ENCODE measurements at places on chromosomes 3 and 15. TPM values are rescaled to one million over a fixed set of nuclear protein-coding genes. Genes with fewer than 3 reads are reported as not detected.
A peak's percentile ranks its signal among the peaks of the same experiment; 100 is the strongest.

- no peak for DNase-seq
Measured at GRCh38 chr3:31884251-31884650, 96.8 kb downstream of the OSBPL10 start.

The SLC28A2 gene
- total RNA-seq: not detected

The FEZF2 gene
- not detected for total RNA-seq

DNA sequence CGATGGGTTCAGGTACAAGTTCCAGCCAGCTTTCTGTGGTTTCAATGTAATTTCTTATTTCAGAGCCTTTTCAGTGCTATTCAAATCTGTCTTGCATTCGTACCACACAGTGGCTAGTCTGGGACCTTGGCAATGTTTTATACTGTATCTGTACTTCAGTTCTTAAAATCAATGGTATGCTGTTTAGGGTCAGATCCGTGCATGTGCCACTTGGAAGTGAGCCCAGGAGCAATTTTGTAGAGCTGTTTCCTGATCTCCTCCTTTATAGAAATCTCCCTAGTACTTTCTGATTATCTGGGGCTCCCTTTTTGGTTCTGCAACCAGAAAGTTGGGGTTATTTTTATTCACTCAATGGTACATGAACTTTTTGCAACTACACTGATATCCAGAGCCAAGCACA, 59.5 kb upstream of the NDUFB4 start:
- no peak for DNase-seq

DNA sequence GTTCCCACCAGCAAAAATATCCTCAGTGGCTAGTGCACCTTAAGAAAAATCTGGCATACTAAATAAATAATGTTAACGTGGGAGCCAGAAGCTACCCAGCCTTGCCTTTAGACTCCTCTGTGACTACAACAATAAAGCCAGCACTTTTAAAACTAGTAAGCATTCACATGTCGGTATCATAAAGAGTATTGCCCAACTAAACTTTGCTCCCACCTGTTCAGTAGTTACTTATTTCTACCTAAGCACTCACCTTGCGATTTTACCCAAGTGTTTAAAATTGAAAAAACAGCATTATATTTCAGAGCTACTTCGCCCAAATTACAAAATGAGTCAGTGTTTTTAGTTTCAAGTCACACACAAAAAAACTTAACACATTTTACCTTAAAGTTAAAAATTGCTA, 12.8 kb downstream of the ALDH1L1 start:
- DNase-seq: no peak

DNA sequence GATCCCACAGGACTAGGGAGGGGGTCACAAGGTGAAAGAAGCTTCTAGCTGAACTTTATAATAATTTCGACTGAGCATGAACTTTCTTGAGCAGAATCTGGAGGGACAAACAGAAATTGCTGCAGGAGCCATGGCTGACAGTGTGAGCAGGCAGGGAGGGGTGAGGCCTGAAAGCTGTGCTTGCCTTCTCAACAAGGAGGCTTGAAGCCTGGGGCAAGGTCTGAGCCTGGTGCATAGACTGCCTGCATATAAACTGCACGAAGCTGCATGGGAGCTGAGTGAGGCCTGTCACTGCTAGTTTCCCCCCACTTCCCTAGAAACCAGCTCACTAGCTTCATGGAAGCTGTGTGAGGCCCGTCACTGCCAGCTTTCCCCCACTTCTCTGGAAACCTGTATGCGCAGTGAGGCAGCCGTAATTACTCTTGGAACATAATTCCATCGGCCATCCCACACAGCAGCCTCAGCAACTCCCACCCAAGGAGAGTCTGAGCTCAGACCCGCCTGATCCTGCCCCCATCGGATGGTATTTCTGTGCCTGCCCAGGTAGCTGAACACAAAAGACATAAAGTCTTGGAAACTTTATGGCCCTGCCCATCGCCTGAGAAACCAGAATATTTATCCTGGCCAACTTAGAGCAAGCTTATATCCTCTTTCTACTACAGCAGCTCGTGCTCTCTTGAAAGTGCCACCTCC, 136.5 kb downstream of the PLCH1 start:
- no peak for DNase-seq

- DNase-seq: no peak
Measured at GRCh38 chr3:178586076-178586475, 49.8 kb downstream of the KCNMB2 start.

GRCh38 chr15:29917600-29918597, 95.6 kb upstream of the TJP1 start:
- DNase-seq: no peak

GRCh38 chr15:51088585-51088984, 6.1 kb downstream of the TNFAIP8L3 start:
- no peak for DNase-seq

DNA sequence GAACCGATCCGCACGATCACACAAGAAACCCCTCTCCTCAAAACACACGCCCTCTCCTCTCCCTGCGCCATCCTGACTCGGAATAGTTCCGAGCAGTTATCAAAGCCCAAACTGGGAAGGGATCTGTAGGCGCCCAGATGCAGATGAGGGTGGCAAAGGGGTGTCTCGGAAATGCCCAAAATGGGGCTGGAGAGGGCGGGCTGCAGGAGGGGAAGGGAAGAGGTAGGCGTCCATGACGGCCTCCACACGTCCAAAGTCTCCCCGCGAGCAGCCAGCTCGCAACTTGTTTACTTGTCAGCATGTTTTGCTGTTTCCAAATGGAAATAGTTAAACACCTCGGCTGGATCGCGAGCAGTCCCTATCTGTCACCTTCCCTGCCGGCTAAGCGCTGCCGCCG, 1.5 kb downstream of the NTRK3 start:
- no peak for DNase-seq

GRCh38 chr15:73704869-73705645, 20.9 kb downstream of the CD276 start:
- DNase-seq: no peak

GRCh38 chr3:31294430-31295149, 238.1 kb upstream of the STT3B start:
- no peak for DNase-seq

DNA sequence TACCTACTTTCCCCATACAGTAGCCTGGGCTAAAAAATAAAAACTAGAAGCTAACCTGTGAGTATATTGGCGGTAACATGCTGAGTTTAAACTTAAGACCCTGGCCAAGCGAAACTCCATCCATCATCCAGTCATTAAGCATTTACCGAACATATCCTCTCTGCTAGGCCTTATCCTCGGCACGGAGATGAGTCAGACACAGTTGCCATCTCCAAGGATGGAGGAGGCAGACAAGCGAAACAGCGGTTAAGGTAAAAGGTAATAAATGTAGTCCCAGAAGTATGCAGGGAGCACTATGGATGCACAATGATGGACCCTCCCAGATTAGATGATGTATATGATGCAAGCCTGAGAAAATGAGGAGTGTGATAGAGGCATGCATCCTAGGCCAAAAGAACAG, 143.6 kb downstream of the RYR3 start:
- DNase-seq: no peak

DNA sequence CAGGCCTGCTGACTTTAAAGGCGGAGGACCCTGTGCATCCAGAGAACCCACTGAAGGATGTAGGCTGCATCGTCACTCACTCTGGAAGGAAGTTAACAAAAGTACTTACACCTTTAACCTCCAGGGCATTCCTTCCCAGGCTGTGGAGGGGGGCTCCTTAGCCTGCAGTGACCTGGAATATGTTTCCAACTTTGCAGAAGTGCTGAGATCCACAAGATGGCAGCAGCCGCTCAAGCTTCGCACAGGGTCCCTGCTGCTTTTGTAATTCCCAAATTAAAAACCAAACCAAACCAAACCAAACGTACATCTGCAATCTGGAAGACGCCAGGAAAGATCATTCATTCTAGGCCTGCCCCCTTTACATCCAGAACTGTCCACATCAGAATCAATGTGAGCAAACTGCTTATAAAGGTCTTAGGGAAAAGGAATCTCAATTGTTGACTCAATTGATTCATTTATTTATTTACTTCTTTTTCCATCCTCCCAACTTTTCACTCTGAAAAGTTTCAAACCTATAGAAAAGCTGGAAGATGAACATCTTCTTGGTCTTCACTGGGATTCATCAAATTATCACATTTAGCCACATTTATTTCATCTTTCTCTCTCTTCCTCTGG, 70.5 kb upstream of the KLHL25 start:
- no peak for DNase-seq

GRCh38 chr3:157282261-157283191, 122.6 kb upstream of the CCNL1 start:
- DNase-seq: peak; percentile 75

- DNase-seq: no peak
Measured at GRCh38 chr3:54374214-54374852, 252.0 kb downstream of the CACNA2D3 start.

The RTP1 gene
- not detected for total RNA-seq

GRCh38 chr15:73905225-73905827, 20.9 kb upstream of the LOXL1 start:
- DNase-seq: no peak

The PLCH1 gene
- 2.0 TPM for total RNA-seq

The KLHL6 gene
- total RNA-seq: 3.1 TPM

The RHCG gene
- 13.3 TPM for total RNA-seq

The LRTM1 gene
- 7.4 TPM for total RNA-seq

DNA sequence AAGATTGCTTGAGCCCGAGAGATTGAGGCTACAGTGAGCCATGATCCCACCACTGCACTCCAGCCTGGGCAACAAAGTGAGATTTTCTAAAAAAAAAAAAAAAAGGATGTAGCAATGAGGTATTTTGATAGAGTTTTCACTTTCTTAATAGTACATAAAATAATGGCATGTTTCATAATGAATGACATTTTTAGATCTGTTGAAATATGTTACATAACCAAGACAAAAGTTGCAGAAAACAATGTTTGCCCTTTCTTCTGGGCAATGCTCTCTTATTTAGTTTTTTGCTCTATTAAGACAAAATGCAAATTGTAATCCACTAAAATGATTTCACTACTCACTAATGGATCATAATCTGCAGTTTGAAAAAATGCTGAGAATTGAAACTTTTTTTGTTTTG, 4.4 kb upstream of the MAPK6 start:
- no peak for DNase-seq

DNA sequence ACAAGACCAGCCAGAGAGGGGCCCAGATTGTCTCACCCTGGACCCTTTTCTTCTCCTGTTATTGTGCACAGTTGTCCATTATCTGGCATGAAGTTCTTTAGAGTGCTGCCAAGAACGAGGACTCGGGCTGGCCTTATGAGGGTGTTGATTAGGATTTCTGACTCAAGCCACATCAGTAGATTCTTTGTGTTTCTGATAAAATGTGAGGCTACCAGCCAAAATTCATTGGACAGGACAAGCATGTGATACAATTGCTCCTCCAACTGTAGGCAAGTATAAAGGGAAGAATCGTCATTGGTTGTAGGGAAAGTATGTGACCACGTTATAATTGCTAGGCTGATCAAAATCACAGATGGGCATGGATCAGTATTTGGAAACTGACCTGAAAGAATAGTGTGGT, 99.2 kb upstream of the TMC3 start:
- DNase-seq: no peak

The GP9 gene
- total RNA-seq: 0.49 TPM

GRCh38 chr3:119628390-119628789, 30.7 kb downstream of the PLA1A start:
- DNase-seq: no peak

The SLC2A2 gene
- total RNA-seq: not detected

The ROPN1 gene
- 0.69 TPM for total RNA-seq

DNA sequence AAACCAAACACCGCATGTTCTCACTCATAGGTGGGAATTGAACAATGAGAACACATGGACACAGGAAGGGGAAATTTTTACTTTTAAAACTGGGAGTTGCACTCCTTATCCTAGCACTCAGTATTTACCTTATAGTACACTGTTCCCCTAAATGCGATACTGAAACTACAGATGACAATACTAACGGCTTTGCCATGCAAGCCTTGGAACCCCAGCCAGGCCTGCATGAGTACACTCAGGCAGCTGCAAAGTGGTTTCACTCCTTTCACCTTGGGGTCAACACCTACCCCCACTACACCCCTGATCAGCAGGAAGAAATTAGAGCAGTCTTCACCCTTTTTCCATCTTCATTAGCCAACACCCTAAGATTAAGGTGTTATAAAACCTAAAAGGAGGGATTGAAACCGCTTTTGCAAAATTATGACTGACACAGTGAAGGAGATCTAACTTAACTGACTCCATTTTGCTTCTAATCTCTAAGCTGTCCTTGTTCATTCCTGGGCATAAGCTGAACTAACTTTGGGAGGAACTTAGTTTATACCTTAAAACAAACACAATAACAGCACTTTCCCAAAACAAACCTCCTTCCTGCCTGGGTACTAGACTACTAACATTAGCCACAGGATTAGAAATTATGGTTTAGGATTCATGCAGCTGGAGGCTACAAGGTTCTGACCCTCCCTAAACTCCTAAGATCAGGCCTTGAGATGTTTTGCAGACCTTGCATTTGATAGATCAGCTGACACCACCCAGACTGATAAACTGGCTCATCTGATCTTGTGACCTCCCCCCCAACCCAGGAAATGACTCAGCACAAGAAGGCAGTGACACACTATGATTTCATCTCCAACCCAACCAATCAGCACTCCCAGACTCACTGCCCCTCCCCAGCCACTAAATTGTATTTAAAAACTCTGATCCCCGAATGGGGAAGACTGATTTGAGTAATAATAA, 452.1 kb upstream of the PPP2R3A start:
- DNase-seq: no peak

GRCh38 chr3:189995129-189995528, 125.6 kb downstream of the P3H2 start:
- DNase-seq: peak; percentile 33

DNA sequence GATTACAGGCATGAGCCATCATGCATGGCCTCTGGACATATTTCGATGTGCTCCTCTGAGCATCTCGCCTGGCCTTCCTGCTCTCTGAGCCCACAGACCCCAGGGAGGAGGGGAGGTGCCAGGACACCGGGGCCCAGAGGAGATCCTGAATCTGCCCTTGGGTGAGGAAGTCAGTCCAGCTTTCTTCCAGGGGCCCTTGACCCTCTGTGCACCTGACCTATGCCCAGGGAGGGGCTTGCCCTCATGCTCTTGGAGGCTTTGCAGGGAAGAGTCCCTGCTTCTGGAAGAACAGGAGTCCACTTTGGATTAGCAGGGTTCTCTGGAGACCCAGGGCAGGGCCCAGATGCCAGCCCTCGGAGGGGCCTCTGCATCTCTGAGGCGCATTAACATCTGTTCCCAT, 1.4 kb downstream of the ACSBG1 start:
- DNase-seq: no peak

DNA sequence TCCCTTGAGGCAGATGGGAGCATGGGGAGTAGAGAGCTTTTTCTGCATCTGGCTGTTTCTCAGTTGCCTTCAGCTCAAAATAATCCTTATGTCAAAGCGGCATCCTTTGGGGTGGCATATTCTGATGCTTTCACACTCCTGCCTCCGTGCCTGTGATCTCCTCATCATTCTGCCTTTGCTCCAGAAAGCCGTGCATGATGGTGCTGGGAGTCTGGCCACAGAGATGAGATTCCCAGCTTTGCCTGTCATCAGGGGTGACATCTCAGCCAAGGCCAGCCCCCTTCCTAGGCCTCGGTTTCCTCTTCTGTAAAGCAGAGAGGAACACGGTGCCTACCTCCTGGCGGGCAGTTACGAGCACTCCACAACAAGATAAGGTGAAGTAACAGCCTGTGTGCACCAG, 96.3 kb upstream of the ALDH1A3 start:
- no peak for DNase-seq
